Gastrocnemius medialis (tissue), 4 donors: ENCODE measurements at places on chromosomes 2 and 18.

- DNase-seq: no peak
Measured at GRCh38 chr2:74474899-74475298, 2.4 kb upstream of the MRPL53 start.

DNA sequence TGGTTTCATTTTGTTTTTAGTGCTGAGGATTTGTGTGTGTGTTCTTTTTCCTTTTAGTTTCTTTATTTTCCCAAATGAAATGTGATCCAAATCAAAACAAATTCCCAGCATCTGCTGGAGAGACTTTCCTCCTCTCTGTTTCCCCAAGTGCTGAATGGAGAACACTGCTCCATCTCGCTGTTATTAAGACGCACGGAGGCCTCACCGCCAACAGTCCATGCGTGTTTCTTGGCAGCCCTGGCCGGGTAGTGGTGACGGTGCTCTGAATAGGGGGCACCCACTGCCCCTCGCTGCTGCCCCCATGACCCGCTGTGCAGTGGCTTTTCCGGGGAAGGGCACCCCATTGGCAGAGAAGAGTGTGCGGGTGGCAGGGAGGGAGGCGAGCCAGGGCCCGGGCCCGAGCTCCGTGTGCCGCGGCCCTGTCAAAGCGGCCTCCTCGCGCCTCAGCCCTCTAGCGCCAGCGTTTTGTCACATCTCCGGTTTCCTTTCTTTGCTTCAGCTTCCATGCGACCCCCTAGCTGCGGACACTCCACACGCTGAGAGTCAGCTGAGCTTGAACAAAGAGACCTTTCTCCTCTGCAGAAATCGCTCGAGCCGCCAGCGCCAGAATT, 473.7 kb upstream of the SALL3 start:
- DNase-seq: no peak

DNA sequence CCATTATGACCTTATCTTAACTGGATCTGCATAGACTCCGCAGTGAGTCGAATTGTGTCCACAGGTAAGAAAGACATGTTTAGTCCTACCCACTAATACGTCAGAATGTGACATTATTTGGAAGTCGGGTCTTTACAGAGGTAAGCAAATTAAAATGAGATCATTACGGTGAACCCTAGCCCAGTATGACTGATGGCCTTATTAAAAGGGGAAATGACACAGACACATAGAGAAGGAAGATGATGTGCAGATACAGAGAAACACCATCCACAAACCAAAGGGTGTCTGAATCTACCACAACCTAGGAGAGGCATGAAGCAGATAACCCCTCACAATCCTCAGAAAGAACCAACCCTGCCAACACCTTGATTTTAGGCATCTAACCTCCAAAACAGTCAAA, 135.6 kb downstream of the GALNT1 start:
- no peak for DNase-seq

GRCh38 chr18:76430636-76431035, 64.4 kb downstream of the ZNF516 start:
- no peak for DNase-seq

DNA sequence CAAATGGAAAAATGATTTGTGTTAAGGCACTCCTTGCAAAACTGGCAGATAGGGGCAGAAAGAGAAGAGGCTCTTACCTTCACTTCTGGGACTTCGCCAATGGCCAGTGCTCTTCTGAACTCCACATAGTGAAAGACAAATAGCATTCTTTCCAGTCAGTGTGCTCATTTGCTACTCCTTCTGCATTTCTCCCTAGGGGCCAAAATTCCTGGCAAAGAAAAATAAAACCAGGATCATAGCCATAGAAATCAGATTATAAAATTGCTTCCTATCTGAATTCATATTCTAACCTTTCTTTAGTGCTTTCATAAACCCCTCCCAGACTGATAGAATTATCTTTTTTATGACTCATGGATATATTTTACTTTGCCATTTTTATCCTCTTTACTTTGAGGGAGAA, 56.9 kb upstream of the PELI1 start:
- DNase-seq: no peak
